Activated CD4-positive, alpha-beta T cell treated with anti-CD3 and anti-CD28 coated beads, Interleukin-2, amount 10 ng/mL, durations not matched to agents 24 days and 14 days (primary cell): ENCODE measurements at places on chromosomes 11 and 22. TPM values are rescaled to one million over a fixed set of nuclear protein-coding genes. Genes with fewer than 3 reads are reported as not detected.
A peak's percentile ranks its signal among the peaks of the same experiment; 100 is the strongest.

- DNase-seq, result no peak
These were observed 104.9 kb downstream of the ARFGAP2 start for GRCh38 chr11:47071791-47072261.

DNA sequence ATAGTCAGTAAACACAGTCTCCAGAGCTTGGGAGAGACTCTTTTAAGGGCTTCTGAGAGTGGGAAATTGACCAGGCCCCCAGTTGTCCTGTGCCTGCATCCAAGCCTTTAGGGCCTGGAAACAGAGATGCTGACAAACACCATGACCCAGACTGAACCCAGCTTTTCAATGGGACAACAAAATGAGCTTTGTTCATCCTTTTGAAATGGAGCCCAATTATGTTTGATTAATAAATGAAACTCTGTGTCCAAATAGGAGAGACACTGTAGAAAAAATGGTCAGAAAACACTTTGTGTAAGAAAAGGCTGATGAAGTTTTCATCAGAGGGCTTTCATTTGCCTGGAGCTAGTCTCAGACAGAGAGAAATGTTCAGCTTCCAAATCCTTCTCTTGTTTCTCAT lies 146.0 kb downstream of the RRAS2 start:
- DNase-seq, result no peak

DNA sequence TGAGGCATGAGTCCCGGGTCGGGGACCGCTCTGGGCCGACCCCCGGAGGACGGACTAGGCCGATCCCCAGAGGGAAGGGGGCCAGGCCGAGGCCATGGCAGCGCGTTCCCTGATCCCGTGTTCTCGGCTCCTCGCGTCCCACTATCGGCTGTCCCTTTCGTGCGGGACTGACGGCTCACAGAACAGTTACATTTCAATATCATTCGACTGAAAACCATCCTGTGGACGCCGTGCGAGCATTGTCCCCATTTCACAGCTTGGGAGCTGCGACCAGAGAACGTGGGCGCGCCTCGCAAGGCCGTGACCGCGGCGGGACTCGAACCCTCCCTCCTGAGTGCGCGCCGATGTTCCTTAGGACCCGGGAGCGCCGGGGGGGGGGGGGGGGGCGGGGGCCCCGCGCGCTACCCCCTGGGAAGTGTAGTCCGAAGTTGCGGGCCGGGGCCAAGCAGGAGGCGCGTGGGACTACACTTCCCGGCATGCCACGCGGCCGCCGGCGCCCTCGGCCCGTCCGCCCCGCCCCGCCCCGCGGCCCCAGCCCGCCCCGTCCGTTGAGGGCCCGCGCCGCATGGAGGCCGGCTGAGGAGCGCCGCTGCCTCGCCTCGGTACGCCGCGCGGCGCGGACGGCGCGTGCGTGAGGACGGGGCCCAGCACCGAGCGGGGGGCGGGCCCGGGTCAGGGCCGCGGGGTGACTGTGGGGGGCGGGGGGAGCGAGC lies at the start of gene TRABD:
TRABD (plus strand) TSS at position 539 of the 713 bp plus-strand sequence. CDS start 7,148 bp downstream, outside the sequence.
- DNase-seq, result peak; percentile 96

DNA sequence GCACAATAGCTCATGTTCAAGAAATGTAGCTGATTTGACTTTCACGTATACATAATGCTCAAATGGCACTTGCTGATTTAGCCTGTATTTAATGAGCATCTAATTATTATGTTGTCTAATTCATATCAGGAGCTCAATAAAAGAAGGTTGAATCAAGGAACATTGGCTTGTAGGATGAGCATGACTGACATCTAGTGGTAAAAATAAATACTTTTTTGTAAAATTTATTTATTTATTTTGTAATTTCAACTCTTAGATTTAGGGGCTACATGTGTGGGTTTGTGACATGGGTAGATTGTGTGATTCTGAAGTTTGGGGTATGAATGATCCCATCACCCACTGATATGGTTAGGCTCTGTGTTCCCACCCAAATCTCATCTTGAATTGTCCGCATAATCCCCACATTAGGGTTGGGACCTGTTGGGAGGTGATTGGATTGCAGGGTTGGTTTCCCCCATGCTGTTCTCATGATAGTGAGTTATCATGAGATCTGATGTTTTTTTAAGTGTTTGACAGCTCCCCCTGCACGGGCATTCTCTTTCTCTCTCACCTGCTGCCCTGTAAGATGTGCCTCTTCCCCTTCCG lies 1.7 kb upstream of the OR52E5 start:
- no peak for DNase-seq

DNA sequence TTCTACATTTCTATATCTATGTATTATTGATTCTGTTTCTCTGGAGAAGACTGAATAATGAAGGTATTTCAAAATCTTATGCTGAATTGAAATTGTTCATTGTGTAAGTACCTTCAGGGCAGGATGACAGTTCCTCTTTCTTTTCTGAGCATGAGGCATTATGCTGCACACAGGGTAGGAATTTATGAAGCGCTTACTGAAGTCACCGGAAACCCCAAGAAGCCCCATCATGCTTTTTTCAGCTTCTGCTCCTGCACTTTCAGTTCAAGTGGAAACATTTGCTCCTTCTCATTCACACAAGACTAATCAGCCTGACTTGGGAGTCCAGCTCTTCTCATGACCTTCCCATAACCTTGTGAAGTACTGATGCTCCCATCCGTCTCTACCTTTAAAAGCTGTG lies 314.7 kb upstream of the SORL1-AS1 start:
- DNase-seq, result no peak

DNA sequence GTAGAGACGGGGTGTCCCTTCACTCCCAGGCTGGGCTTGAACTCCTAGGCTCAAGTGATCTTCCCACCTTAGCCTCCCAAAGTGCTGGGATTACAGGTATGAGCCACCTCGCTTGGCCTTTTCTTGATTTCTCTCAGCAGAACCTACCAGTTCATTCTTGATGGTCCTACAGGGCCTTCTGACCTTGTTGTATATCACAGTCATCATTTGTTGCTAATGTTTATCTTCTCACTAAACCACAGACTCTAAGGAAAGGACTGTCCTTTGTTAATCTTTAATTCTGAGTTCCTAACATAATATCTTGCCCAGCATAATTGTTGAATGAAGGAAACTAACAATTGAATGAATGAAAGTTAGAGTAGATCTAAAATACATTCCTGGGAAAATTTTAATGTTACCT lies 22.0 kb upstream of the ZC3H12C start:
- peak; percentile 35 for DNase-seq

DNA sequence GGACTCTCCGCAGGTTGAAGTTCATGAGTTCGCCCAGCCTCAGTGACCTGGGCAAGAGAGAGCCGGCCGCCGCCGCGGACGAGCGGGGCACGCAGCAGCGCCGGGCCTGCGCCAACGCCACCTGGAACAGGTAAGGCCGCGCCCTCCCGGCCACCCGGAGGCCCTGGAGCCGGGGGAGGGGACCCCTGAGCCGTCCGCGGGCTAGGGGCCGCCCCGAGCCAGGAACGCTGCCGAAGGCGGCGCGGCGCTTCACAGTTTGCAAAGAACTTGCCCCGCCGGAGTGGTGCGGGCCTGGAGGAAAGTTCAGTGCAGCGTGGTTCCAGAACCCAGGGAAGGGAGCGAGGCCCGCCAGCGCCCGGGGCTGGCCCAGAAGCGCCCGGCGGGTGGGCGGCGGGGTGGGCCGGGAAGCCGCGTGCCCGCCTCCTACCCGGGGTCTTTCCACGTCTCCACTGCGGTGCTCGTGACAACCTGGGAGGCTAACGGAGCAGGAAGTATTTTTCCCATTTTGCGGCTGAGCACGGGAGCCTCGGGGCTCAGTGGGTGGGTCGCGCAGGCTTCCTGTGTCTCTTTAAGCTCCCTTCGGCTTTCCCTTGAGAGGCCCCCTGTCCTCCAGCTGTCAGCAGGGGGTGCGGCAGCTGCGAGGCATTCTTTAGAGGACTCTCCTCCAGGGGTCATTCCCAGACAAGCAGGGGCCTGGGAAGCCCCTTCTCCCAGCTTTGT lies 635 bp downstream of the PRR5 start:
- peak; percentile 79 for DNase-seq

- DNase-seq, result no peak
These were observed 26.8 kb upstream of the CELSR1 start for GRCh38 chr22:46564084-46564714.

GRCh38 chr11:95242091-95242844 lies 11.3 kb upstream of the SESN3 start:
- no peak for DNase-seq

GRCh38 chr11:9066433-9066925 lies 24.9 kb downstream of the SCUBE2 start:
- no peak for DNase-seq

DNA sequence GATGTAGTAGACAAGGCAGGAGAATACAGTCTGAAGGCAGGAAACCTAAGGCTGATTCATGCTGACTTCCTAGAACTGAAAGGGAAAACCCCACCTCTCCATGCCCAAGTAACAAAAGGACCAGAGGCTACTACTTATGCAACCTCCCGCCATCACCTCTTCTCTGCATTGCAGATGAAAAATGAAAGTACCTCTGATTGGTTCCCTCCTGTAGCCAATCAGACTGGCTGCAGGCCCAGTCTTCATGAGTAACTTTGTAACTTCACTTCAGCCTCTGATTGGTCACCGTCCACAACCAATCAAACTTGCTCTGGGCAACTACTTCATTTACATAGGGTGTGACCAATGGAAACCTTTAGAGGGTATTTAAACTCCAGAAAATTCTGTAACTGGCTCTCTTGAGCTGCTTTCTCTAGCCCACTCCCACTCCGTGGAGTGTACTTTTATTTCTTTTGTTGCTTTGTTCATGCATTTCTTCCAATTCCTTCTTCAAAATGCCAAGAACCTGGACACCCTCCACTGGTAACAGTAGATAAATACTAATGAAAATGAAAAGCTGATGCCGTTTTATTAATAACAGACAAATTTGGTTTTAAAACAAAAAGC lies 5.2 kb upstream of the MAP6 start:
- DNase-seq, result peak; percentile 81

DNA sequence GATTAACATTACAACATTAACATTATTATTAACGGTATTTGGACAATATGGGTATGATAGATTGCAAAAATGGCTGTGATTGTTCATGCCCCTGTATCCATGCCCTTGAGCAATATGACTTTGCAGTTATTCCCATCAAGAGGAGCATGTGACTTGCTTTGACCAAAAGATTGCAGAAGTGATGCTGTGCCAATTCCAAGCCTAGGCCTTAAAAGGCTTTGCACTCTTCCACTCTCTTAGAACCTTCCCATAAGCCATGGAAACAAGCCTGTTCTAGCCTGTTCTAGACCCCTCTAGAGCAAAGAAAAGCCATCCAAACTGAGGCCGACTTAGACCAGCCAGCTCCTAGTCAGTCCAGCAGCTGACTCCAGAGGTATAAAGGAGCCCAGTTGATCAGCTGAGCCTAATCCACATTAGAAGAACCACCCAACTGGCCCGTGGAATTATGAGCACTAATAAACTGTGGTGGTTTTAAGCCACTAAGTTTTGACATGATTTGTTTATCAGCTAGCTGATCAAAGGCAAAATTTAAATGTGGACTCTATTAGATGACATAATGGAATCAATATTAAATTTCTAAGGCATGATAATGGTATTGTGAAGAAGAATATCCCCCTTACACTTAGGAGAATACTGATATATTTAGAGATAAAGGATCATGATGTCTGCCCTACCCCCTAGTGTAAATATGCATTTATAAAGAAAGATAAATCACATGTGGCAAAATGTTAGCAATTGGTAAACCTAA lies 28.6 kb downstream of the RAB30 start:
- DNase-seq, result no peak

- peak; percentile 96 for DNase-seq
These were observed at the start of gene HDAC10 for GRCh38 chr22:50250555-50251476. TSS of gene HDAC10 (minus strand) at chr22:50251265. CDS start at chr22:50251032, 233 bp downstream.

- no peak for DNase-seq
These were observed 36.1 kb downstream of the CDON start for GRCh38 chr11:126026579-126026978.

- no peak for DNase-seq
These were observed 206.9 kb upstream of the CCDC90B start for GRCh38 chr11:83493034-83493433.

DNA sequence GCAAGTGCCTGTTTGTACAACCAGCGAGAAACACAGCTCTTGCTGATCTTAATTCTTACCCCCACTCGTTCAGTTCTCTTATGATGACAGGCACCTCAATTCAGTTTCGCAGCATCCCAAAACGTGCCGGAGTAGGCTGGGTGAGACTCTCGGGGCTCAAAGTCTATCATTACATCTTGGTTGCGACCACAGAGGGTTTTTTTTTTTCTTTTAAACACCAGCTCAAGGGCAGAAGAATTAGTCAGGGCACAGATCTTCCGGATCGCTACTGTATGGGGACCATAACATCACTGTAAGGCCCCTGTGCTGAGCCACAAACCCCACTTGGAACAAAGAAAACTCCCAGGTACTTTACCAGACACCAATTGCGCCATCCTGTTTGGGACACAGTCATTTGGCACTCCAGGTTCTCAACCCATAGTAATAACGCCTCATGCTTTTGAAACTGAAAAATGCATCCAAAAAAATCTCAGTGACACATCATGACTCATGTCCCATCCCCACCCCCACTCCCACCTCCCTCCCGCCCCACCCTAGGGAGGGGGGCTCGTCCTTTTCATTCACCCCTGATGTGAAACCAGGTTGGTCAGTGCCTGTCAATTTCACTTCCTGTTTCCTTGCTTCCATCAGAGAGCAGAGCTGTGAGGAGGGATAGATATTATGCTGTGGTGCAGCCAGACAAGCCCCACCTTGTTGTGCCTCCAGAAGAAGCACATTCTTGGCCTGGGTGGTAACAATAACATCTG lies 41.0 kb upstream of the CD5 start:
- peak; percentile 91 for DNase-seq

DNA sequence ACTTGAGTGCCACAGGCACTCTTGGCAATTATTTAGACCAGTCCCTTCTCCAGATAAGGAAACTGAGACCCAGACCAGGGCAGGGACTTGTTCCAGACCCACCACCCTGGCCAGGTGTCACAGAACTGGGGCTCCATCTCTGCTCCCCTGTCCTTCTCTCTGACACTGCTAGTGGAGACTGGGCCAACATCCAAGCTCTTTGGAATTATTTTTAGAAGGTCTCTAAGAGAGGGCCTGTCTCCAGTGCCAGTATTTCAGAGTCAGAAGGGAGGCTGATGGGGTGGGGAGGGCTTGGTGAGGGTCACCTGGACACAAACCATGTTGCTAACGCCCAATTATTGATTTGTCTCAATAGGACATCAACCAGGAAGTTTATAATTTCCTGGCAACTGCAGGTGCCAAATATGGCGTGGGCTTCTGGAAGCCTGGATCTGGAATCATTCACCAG lies 32.7 kb downstream of the POLR3H start:
- DNase-seq, result no peak

- DNase-seq, result no peak
These were observed 9.7 kb downstream of the ARHGAP1 start for GRCh38 chr11:46690702-46691101.

- no peak for DNase-seq
These were observed 74.7 kb downstream of the KCNQ1 start for GRCh38 chr11:2519517-2519861.

GRCh38 chr11:61447601-61448551 lies 18.0 kb downstream of the SDHAF2 start:
- DNase-seq, result no peak

GRCh38 chr11:128595221-128595620 lies 7.9 kb upstream of the ETS1 start:
- no peak for DNase-seq

- no peak for DNase-seq
These were observed 2.1 kb downstream of the CHRNA10 start for GRCh38 chr11:3669128-3669527.

Gene RFPL2
- total RNA-seq, result not detected in 2 replicates

Gene PPP6R3
- total RNA-seq, result 124 and 132 TPM in 2 replicates

Gene MRPL11
- 102 TPM in 2 replicates for total RNA-seq

Gene OR8G1
- total RNA-seq, result not detected in 2 replicates

Gene GLYAT
- not detected in 2 replicates for total RNA-seq

Gene SLC22A25
- not detected in 2 replicates for total RNA-seq

Gene OR52E8
- total RNA-seq, result not detected in 2 replicates

Gene RELA
- total RNA-seq, result 95.7 and 98.2 TPM in 2 replicates

Gene TOP3B
- 48.0 and 48.6 TPM in 2 replicates for total RNA-seq

Gene CCDC117
- 41.2 and 47.7 TPM in 2 replicates for total RNA-seq

Gene MYO7A
- 0.07 TPM in 1 of 2 replicates, not detected in the other for total RNA-seq

Gene ASCL2
- 0.62 and 0.96 TPM in 2 replicates for total RNA-seq
